ENCODE measurements at places on chromosomes 12 and 14.
A peak's percentile ranks its signal among the peaks of the same experiment; 100 is the strongest.

GRCh38 chr14:42806909-42807315 lies 1200.2 kb downstream of the LRFN5 start:
- DNase-seq = no peak

- DNase-seq = no peak
These were observed 265.3 kb upstream of the TBX3 start for GRCh38 chr12:114949058-114949820.

- DNase-seq = peak; percentile 68
These were observed 25.8 kb upstream of the STRAP start for GRCh38 chr12:15856097-15856982.

DNA sequence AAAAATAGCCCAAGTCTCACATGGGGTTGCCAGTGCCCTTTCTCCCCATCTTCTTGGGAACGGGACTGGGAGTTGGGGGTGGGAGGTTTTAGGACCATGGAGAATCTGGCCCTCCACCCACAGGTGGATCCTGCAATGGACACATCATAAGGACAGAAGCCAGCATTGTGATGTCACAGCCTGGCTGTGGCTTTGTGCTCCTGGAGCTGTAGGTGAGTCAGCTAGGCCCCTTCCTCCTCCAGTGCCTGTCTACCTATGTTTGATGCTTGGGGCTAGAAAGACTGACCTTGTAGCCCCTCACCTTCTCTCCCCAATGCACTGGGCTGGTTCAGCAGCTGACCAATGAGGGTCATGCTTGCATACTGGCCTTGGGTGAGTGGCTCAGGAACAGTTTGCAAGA lies at the start of gene CCDC197:
Gene CCDC197, plus strand, starts transcription at position 220 of the 400 bp plus-strand sequence. CDS start 831 bp downstream, outside the sequence.
- peak; percentile 53 for DNase-seq

GRCh38 chr12:123478069-123478468 lies 20.1 kb downstream of the SNRNP35 start:
- DNase-seq = no peak

- no peak for DNase-seq
These were observed 971.7 kb downstream of the FSCB start for GRCh38 chr14:43535231-43535838.

- DNase-seq = peak; percentile 21
These were observed 17.3 kb downstream of the LRTM2 start for GRCh38 chr12:1837541-1838204.

GRCh38 chr12:34205401-34205800 lies 183.1 kb downstream of the ALG10 start:
- DNase-seq = no peak

- DNase-seq = peak; percentile 17
These were observed 30.1 kb upstream of the NEDD1 start for GRCh38 chr12:96876966-96877365.

GRCh38 chr12:132430838-132431774 lies 58.8 kb upstream of the FBRSL1 start:
- DNase-seq = no peak
